Activated CD4-positive, alpha-beta T cell treated with anti-CD3 and anti-CD28 coated beads for 36 hours (primary cell): ENCODE measurements at places on chromosomes 7 and 10.

DNA sequence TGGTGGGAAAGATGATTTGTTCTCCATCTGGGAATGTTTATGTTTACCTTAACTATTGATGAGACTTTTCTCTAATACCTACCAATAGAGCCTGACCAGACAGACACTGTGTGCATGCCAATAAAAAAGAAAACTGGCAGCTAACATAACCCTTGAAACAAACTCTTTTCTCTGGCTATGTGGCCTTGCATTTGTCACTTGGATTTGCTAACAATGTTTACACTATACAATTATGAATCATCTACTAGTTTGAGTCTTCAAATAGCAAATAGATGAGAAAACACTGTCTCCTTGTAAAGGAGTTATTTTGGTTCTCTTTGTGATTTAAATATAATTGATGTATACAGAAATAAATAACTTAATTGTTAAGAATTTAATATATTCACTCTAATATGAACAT, 273.1 kb downstream of the SEMA3D start:
- no peaks in the 10 kb centered on the region for H3K36me3 ChIP-seq
- H3K27me3 ChIP-seq, result no peaks in the 10 kb centered on the region
- no peaks in the 10 kb centered on the region for H3K4me1 ChIP-seq
- no peak for DNase-seq

DNA sequence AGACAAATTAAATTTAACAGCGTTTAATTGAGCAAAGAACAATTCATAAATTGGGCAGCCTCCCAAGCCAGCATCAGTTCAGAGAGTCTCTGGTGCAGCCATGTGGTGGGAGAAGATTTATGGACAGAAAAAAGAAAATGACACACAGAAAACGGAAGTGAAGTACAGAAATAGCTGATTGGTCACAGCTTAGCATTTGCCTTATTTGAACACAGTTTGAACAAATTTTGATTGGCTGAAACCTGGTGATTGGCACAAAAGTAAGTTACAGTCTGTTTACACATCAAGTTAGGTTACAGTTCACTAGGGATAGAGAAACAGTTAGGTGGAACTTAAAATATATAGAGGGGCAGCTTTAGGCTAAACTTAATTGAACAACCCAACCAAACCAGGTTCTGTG, 720.1 kb downstream of the TYW1 start:
- no peak overlapping the region for H3K27ac ChIP-seq
- no peaks in the 10 kb centered on the region for H3K27me3 ChIP-seq
- H3K36me3 ChIP-seq, result no peaks in the 10 kb centered on the region
- H3K4me3 ChIP-seq, result no peak overlapping the region

- H3K4me3 ChIP-seq, result no peak overlapping the region
- no peak overlapping the region for H3K27ac ChIP-seq
- no peak for DNase-seq
- H3K4me1 ChIP-seq, result no peaks in the 10 kb centered on the region
- no peaks in the 10 kb centered on the region for H3K36me3 ChIP-seq
- H3K27me3 ChIP-seq, result peaks cover 20% of the 10 kb centered on the region
Observed at GRCh38 chr7:55189878-55190436, 171.1 kb downstream of the EGFR start.

DNA sequence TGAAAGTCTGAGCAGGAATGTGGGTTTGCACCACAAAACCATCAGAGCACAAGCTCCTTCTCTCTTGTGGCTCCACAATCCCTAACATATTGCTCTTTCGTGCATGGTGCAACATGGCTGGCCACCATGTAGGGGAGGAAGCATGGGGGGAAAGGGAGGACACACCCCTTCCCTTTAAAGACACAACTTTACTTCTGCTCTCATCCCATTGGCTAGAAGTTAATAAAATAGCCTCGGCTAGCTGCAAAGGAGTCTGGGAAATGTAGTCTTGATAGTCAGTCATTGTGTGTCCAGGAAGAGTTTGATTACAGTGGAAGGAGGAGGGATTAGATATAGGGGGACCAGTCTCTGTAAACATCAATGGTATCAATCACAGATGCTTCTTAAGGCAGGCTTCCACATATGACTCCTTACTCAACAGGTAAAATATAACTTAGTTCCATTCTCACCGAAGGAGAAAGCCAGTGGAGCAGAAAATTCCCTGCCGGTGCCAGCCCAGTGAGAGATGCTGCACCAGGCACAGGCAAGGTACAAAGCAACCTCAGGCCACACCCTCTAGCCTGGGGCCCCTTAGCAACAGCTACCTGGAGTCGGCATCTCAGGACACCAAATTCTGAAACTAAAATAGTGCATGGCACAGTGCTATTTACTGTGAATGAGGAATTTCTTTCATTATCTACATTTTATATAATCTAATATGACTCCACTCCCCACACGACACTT, 124.7 kb upstream of the CTBP2 start:
- H3K27me3 ChIP-seq, result peaks cover 16% of the 10 kb centered on the region
- H3K27ac ChIP-seq, result no peak overlapping the region
- DNase-seq, result no peak

GRCh38 chr10:8332730-8333111, 278.2 kb downstream of the GATA3 start:
- no peaks in the 10 kb centered on the region for H3K36me3 ChIP-seq
- peaks cover 59% of the 10 kb centered on the region for H3K4me1 ChIP-seq
- no peak for DNase-seq
- peak overlapping the region; percentile 79 for H3K4me3 ChIP-seq
- peak overlapping the region; percentile 64 for H3K27ac ChIP-seq
- peaks cover 2% of the 10 kb centered on the region for H3K27me3 ChIP-seq

- no peaks in the 10 kb centered on the region for H3K36me3 ChIP-seq
- no peaks in the 10 kb centered on the region for H3K4me1 ChIP-seq
- peaks cover 14% of the 10 kb centered on the region for H3K27me3 ChIP-seq
- DNase-seq, result no peak
- H3K4me3 ChIP-seq, result no peak overlapping the region
Observed at GRCh38 chr10:118057361-118057760, 10.6 kb upstream of the RAB11FIP2 start.
